ENCODE measurements at places on chromosomes 13 and 19.

DNA sequence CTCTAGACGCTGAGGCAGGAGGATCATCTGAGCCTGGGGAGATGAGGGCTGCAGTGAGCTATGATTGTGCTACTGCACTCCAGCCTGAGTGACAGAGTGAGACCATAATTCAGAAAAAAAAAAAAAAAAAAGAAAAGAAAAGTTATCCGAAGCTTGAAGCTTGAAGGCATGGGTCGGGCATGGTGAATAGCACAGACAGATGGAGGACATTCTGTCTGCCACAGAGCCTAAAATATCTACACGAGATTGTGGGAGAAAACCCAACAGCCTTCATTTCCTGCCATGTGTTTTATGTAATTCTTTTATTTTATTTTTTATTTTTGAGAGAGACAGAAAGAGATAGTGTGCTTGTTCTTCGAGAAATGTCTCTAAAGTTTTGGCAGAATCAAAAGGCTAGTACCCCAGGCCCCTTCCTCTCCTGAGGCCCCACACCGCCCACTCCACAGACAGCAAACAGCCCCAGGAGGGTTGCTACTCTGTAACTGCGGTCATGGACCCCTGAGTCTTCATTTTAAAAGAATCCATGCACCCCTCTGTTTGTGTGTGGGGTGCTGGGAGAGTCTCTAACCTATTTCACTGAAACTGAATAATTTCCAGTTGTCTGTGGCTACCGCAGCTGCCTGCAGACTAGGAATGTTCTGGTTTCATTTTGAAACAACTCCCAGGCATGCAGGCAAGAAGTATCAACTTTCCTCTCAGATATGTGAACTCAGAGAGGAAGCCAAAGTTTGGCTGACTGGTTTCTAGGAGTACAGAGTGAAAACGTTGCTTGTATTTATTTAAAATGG lies 38.4 kb upstream of the RCBTB2 start:
- peak; percentile 38 for DNase-seq

- DNase-seq, result no peak
These were observed 216.4 kb downstream of the SLITRK5 start for GRCh38 chr13:87887459-87888123.

DNA sequence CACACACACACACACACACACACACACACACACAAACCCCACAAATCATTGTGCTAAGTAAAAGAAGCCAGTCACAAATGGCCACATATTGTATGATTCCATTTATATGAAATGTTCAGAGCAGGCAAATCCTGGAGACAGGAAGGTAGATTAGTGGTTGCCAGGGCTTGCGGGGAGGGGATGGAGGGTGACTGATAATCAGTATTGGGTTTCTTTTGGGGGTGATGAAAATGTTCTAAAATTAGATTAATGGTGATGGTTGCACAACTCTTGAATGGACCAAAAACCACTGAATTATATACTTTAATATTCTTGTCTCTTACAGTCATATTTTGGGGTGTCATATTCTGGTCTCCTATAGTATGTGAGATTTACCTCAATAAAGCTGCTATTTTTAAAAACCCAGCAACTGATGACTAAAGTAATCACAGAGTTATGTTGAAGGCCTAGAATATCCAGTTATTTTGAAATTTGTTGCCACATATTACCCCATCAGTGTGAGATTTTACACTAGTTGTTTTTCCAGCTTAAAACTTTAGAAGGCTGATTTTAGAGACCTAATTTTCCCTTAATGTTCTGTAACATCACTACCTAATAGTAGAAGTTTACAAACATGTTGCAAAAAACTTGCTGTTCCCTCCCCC lies 20.3 kb downstream of the FLT1 start:
- no peak for DNase-seq

DNA sequence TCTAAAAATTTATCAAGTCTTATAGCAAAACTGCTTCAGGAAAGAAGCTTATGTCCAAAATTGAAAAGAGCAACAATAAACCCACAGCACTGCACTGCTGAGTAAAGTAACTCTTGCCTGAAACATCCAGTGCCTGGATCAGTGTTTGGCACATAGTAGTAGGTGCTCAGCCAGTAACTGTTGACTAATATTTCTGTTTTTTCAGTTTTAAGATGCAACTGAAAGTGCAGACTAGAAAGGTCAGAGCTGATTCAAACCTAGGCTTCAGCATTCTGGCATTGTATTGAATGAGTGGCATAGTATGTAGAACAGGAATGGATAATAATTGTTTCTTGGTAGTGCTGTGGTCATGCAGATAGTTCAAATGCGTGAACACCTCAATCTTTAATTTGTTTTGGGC lies 67.6 kb downstream of the UBL3 start:
- no peak for DNase-seq

- DNase-seq, result peak; percentile 60
These were observed 130.3 kb upstream of the LSM14A start for GRCh38 chr19:34041925-34042521.

DNA sequence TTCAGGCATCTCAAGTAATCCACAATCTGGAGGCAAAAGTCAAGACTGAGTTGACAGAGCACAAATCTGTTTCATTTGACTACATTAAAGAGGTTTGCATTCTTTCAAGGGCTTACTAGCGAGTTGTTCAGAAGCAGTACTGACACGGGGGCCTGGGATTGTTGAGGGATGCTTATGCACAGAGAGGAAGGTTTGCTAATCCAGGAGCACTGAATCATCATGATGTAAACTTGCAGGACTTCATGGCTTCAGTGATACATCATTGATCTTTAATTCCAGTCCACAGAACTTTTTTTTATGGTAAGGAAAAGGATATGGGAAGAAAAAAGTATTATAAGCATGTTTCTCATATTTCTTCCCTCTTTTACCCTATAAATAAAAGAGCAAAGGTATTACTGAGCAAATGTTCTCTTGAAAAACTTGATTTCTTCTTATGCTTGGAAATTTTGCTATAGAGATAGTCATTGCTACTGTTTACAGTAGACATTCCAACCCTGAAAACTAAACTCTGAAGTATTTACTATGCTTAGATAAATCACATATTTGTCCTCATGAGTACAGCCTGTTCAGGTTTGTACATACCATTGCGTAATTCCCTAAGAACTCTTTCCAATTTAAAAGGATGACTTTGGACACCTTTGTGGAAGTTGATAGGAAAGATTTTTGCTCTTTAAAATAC lies 65.8 kb upstream of the KPNA3 start:
- peak; percentile 71 for DNase-seq

DNA sequence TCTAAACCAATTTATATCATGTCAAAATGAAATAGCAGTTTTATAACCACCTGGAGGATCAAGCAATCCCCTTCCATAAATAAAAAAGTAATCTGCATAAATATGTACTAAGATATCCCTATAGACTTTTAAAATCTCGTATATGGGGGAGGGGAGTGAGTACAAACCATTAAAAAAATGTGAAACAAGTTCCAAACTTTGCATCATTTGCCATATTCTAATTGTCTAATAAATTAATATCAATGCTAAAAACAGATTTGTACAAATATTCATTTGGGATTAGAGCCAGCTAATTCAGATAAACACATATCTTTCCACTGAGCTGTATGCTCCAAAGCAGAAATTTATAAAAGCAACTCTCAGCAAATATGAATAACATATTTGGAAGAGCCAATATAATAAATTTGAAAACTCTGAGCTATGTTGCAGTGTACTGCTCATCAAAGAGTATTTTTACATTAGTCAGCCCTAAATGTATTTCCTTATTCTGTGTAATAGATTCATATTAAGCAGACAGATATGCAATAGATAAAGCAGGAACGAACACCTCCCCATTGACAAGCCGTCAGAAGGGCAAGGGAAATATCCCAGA lies 970.2 kb downstream of the EFNB2 start:
- no peak for DNase-seq

GRCh38 chr19:23365222-23365621 lies 30.0 kb downstream of the ZNF91 start:
- no peak for DNase-seq

DNA sequence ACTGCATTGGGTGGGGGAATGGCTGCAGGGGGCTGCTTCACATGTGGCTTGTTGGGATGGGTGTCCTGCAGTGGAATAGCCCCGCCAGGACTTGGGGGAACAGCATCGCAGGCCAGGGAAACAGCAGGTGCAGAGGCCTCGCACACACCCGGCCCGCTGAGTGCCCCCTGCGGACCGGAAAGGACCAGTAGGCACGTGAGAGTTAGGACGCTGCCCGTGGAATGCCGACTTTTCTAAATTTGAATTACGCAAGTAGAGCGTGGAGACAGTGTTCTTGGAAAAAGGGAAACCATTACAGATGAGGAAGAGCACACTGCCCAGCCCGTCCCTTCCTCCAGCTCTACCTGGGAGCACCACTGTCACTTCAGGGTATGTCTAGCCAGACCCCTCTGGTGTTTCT lies 11.5 kb downstream of the DNM2 start:
- no peak for DNase-seq

- DNase-seq, result no peak
These were observed 13.7 kb downstream of the SMIM24 start for GRCh38 chr19:3466635-3467034.

DNA sequence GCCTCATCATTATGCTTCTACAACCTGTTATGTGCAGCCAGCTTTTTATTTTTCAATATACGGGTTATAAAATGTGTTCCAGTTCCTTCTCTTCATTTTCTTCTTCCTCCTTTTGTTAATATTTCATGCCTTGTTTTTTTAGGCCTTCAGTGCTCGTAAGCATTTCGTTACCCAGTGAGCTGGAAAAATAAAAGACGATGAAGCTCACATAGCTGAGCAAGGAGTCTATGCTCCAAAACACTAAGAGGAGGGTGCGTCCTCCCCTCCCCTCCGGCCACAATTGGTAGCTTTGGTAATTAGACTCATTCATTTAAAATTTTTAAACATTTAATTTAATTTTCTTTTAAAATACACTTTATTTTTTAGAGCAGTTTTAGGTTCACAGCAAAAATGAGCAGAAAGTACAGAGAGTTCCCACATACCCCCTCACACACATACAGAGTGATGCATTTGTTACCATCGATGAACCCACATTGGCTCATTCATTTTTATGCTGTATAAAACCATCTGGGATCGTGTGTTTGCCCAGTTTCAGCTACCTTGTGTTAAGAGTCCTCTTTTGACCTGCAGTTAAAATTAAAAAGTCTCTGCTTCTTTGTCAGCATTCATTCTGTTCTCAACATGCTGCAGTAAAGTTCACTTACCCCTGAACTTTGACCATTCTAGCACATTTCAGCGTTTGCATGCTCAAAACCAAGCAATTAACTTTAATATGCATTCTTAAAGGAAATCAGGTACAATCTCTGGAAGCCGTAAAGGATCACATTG lies 223.9 kb downstream of the LACC1 start:
- DNase-seq, result no peak

- DNase-seq, result no peak
These were observed 4.2 kb downstream of the TUBGCP3 start for GRCh38 chr13:112583592-112584277.

- DNase-seq, result no peak
These were observed 53.2 kb upstream of the NFIC start for GRCh38 chr19:3313199-3313575.

DNA sequence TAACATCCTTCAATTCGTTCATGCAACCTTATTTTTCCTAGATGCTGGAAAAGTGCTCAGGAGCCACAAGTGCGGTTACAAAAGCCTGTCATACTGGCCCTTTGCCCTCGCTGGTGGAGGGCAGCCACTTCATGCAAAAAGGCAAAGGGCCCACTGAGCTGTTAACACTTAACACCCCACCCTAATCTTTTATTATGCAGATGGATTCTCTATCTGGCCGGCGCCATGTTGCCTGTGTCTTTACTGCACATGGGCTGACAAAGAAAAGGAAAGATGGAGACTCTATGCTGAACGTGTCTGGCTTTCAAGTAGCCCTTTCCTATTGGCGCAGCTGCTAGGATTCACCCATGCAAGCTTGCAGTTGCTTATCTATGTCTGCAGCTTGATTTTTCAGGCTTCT lies 10.8 kb downstream of the OR7D2 start:
- DNase-seq, result no peak

DNA sequence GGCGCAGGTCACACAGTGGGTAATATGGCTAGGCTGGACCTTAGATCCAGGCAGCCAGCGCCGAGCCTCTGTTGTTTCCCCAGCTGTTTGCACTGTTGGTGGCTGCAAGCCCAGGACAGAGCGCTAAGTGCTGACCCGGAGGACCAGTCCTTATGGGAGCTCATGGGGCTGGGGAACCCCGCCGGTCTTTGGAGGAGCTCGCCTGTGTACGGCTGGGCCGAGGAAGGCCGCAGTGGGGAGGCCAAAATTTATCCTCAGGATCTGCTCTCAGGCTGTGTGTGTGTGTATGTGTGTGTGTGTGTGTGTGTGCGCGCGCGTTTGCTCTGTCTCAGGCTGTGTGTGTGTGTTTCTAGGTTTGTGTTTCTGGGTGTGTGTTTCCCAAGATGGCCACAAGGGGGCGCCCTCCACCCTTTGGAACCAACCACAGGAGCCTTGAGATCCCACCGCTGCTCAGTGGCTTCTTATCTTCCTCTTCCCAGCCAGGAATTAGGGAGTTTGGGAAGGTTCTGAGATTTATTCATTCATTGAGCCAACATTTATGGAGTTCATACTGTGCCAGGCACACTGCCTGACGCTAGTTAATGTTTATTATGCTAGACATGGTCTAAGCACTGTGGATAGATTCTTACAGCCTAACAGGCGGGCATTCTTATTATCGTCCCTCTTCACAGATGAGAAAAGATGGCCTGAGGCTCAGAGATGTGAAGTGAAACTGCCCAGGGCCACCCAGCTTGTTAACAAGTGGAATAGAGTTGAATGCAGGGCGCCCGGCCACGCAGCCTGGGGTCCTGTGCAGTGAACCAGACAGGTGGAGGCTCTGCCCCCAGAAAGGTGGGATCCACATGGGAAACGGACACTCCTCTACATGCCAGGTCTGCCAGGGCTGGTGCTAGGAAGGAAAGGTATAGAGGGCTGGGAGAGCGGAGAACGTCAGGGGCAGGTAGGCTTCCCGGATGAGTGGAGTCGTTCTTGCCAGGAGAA lies 13.0 kb downstream of the PGLYRP1 start:
- DNase-seq, result peak; percentile 77

- no peak for DNase-seq
These were observed 27.3 kb downstream of the TMEM255B start for GRCh38 chr13:113786262-113786841.

GRCh38 chr19:14786421-14786851 lies 8.1 kb upstream of the ADGRE2 start:
- peak; percentile 25 for DNase-seq

DNA sequence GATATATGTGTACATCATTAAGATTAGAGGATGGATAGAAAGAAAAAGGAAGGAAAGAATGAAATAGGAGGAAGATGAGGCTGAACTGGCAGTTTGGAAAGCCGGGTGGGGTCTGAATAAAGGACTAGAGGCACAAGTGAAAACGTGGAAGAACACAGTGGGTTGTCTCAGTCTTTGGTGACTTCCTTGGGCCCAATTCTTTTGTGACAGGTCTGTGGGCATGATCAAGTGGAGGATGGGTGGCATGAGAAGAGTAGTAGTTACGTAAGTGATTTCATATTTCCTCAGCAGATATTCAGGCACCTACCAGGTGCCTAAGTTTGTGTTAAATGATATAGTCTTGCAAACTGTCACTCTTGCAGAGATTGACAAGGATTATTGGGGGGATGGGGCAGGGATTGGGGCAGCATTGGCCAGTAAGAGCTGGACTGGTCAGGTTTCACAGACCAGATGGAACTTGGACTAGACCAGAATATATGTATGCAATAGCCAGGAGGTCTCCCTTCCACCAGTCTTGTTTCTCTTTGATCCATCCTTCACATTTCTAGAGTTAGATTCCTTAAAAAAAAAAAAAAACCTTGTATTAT lies 2.7 kb downstream of the TPP2 start:
- DNase-seq, result no peak

All from hepatocyte (in vitro differentiated cells).